ENCODE measurements at places on chromosomes 2 and 18.
A peak's percentile ranks its signal among the peaks of the same experiment; 100 is the strongest.

DNA sequence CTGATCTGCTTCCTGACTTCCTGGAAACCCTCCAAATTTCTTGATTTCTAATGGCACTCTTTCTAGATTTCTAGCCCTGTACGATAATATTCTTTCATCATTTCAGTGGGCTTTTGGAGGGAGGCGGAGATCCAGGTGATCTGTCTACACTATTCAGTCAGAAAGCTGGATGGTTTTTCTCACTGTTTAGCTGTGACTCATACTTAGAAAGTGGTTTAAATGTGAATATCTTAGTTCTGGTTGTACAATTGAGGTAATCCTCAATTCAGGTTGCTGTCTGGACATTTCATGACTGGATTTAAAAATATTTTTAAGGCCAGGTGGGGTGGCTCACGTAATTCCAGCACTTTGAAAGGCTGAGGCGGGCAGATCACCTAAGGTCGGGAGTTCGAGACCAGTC is 20.8 kb downstream of the SEH1L start:
- H3K4me3 ChIP-seq = no peak overlapping the region
- no peak overlapping the region for H3K27ac ChIP-seq
- no peaks in the 10 kb centered on the region for H3K27me3 ChIP-seq

GRCh38 chr18:44700652-44701051 is 20.0 kb downstream of the SETBP1 start:
- H3K27ac ChIP-seq = peak overlapping the region; percentile 63
- peak overlapping the region; percentile 30 for H3K4me3 ChIP-seq
- H3K4me1 ChIP-seq = peaks cover 32% of the 10 kb centered on the region
- no peaks in the 10 kb centered on the region for H3K36me3 ChIP-seq
- DNase-seq = no peak

DNA sequence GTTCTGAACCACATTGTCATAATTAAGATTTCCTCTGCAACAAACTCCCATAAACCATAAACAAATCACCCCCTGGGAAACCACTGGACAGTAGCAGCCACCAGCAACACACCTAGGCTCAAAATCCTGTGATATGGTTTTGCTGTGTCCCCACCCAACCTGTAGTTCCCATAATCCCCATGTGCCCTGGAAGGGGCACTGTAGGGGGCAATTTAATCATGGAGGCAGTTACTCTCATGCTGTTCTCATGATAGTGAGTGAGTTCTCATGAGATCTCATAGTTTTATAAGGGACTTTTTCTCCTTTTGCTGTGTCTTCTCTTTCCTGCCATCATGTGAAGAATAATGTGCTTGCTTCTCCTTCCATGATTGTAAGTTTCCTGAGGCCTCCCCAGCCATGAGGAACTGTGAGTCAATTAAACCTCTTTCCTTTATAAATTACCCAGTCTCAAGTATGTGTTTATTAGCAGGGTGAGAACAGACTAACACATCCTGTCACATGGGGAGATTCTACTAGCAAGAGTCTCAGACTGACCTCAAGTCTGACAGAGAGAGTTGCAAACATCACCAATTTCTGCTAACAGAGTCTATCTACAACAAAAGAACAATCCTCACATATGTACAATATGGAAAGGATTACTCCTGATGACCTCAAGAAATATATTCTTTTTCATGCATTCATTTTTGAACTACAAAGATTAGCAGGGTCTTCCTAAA is 182.6 kb downstream of the GRB14 start:
- no peaks in the 10 kb centered on the region for H3K36me3 ChIP-seq
- no peak overlapping the region for H3K27ac ChIP-seq
- no peaks in the 10 kb centered on the region for H3K27me3 ChIP-seq
- DNase-seq = no peak
- H3K4me1 ChIP-seq = no peaks in the 10 kb centered on the region

GRCh38 chr2:101736861-101737291 is 39.4 kb downstream of the MAP4K4 start:
- H3K36me3 ChIP-seq = no peaks in the 10 kb centered on the region
- H3K4me1 ChIP-seq = peaks cover 58% of the 10 kb centered on the region
- H3K27me3 ChIP-seq = no peaks in the 10 kb centered on the region

- no peak overlapping the region for H3K4me3 ChIP-seq
- H3K4me1 ChIP-seq = no peaks in the 10 kb centered on the region
- no peak for DNase-seq
- no peak overlapping the region for H3K27ac ChIP-seq
These were observed 54.5 kb upstream of the SPP2 start for GRCh38 chr2:233996000-233996399.

GRCh38 chr2:221518935-221519625 is 53.0 kb downstream of the EPHA4 start:
- no peak for DNase-seq
- H3K27me3 ChIP-seq = no peaks in the 10 kb centered on the region
- peaks cover 39% of the 10 kb centered on the region for H3K4me1 ChIP-seq
- no peaks in the 10 kb centered on the region for H3K36me3 ChIP-seq
- no peak overlapping the region for H3K4me3 ChIP-seq

GRCh38 chr18:22713511-22713910 is 219.6 kb upstream of the RBBP8 start:
- H3K4me3 ChIP-seq = no peak overlapping the region
- H3K4me1 ChIP-seq = peaks cover 30% of the 10 kb centered on the region
- H3K27me3 ChIP-seq = no peaks in the 10 kb centered on the region
- no peak overlapping the region for H3K27ac ChIP-seq
- DNase-seq = no peak

GRCh38 chr2:16882706-16883105 is 217.1 kb upstream of the CYRIA start:
- no peak overlapping the region for H3K4me3 ChIP-seq
- no peaks in the 10 kb centered on the region for H3K27me3 ChIP-seq
- DNase-seq = no peak

DNA sequence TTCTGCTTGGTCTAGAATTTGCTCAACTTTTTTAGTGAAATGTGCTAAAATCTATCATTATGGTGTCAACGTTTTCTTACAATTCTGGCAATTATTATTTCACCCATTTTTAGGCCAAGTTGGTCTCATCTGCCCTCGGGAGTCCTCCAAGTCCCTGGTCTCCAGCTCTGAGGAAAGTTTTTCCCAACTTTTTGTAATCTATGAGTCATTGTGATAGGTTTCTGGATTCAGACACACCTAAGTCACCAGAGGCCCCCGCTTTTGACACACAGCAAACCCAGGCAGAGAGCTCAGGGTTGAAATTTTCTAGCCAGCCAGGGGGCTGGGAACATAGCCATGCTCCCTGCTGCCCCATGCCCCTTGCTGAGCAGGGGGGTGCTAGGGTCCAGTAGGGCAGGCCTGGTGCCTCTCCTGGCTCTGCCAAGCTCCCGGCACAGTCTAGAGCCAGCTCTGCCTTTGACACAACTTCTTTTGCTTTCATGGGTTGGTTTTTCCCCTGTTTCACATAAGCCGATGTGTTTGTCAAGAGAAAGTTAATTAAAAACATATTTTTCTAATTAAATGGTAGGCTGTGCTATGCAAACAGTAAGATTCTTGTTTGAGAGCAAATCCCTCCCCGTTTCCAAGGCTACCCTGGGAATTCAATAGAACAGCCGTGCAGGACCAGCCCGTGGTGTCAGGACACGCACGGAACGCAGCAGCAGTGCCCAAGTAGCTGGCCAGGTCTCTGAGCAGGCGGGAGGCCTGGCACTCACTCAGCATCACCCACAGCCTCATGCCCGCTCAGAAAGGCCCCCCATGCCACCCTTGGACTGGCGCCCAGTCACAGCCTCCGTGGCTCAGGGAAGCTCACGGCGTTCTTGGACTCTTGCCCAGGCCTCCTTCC is 25.5 kb upstream of the SNED1 start:
- no peak overlapping the region for H3K27ac ChIP-seq
- no peak overlapping the region for H3K4me3 ChIP-seq

- H3K27ac ChIP-seq = no peak overlapping the region
- H3K4me1 ChIP-seq = no peaks in the 10 kb centered on the region
- no peaks in the 10 kb centered on the region for H3K36me3 ChIP-seq
These were observed 22.0 kb downstream of the MYL12B start for GRCh38 chr18:3283908-3284307.

GRCh38 chr2:134401081-134401497 is 147.2 kb downstream of the MGAT5 start:
- no peaks in the 10 kb centered on the region for H3K27me3 ChIP-seq
- peak overlapping the region; percentile 62 for H3K27ac ChIP-seq
- no peaks in the 10 kb centered on the region for H3K36me3 ChIP-seq

- peaks cover 27% of the 10 kb centered on the region for H3K36me3 ChIP-seq
- no peaks in the 10 kb centered on the region for H3K27me3 ChIP-seq
- no peak for DNase-seq
These were observed 33.0 kb downstream of the KCTD18 start for GRCh38 chr2:200476836-200477235.

GRCh38 chr2:69694894-69695849 is 46.8 kb upstream of the ANXA4 start:
- DNase-seq = no peak
- no peak overlapping the region for H3K27ac ChIP-seq
- H3K4me1 ChIP-seq = peaks cover 15% of the 10 kb centered on the region
- H3K4me3 ChIP-seq = peak overlapping the region; percentile 1
- no peaks in the 10 kb centered on the region for H3K27me3 ChIP-seq

GRCh38 chr2:221710744-221711143 is 138.6 kb upstream of the EPHA4 start:
- H3K4me1 ChIP-seq = no peaks in the 10 kb centered on the region
- H3K27ac ChIP-seq = no peak overlapping the region
- no peak for DNase-seq
- no peaks in the 10 kb centered on the region for H3K36me3 ChIP-seq
- H3K4me3 ChIP-seq = no peak overlapping the region

DNA sequence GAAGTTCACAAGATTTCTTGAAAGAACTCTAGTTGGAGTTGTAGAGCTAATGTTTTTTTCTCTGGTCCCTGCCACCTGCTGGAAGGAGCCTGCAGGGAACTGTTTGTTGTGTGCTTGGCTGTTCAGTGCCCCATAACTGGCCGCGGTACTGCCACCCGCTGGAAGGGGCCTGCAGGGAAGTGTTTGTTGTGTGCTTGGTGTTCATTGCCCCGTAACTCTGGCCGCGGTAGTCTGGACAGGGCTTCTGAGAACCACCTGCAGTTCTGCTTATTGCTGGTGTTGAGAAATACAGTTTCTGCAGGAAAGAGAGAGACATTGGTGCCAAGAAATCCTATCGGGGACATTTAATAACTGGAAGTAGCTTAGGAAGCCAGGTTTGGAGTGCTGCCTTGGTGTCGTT is 58.1 kb downstream of the AGAP1 start:
- H3K36me3 ChIP-seq = no peaks in the 10 kb centered on the region
- H3K27ac ChIP-seq = no peak overlapping the region
- no peak overlapping the region for H3K4me3 ChIP-seq

GRCh38 chr18:45276878-45277277 is 338.4 kb upstream of the SLC14A2 start:
- no peak overlapping the region for H3K4me3 ChIP-seq
- H3K27me3 ChIP-seq = no peaks in the 10 kb centered on the region
- H3K4me1 ChIP-seq = no peaks in the 10 kb centered on the region

GRCh38 chr2:136693966-136694365 is 71.4 kb upstream of the THSD7B start:
- no peaks in the 10 kb centered on the region for H3K27me3 ChIP-seq
- no peak overlapping the region for H3K4me3 ChIP-seq
- no peak for DNase-seq
- no peak overlapping the region for H3K27ac ChIP-seq
- no peaks in the 10 kb centered on the region for H3K36me3 ChIP-seq

GRCh38 chr2:25419678-25420242 is 78.0 kb upstream of the DNMT3A start:
- H3K27me3 ChIP-seq = no peaks in the 10 kb centered on the region
- H3K36me3 ChIP-seq = no peaks in the 10 kb centered on the region
- no peak overlapping the region for H3K27ac ChIP-seq

DNA sequence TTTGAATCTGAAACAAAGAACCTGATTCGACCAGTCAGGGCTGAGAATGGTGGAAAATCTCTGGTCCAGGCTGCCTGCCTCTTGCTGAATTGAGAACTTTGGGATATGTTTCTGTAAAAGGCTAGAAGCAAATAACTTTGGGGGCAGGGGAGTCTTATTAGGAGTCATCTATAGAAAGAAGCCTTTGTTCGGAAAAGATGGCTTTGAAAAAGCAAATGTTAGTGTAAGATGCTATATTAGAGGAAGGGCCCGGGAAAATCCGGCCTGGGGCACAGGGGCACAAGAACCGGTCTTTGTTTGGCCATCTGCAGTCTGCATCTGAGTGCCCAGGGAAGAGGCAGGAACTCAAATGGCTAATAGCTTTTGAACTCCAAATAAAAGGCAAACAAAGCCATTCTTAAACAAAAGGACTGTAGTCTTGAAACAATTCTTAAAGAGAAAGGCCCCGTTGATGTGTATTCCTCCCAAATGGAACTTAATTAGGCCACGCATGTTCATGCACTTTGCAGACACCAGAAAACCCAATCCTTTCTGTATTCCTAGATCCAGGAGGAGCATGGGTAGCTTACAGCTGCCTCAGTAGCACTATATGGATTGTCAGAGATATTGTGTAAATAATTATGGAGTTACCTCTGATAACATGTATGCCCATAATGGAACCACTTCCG is 180.0 kb upstream of the ARL4C start:
- no peak overlapping the region for H3K27ac ChIP-seq
- H3K36me3 ChIP-seq = no peaks in the 10 kb centered on the region
- DNase-seq = no peak
- H3K27me3 ChIP-seq = no peaks in the 10 kb centered on the region
- H3K4me3 ChIP-seq = no peak overlapping the region
- peaks cover 5% of the 10 kb centered on the region for H3K4me1 ChIP-seq

DNA sequence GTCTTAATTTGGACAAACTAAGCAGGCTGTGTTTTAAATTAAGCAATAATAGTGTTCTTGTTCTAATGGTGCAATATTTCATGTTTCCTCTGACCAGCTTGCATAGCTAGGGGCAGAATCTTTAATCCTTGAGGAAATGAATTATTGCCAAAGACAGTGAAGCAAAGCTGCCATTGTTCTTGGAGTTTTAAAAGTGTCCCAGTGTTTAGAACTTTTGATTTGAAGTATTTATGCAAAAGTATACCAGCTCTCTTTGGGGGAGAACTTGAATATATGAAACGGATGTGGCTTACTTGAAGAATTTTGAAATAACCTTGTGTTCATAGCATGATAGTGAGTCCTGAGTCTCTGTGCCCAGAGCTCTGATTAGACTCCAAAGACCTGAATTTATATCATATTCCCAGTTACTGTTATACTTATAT is 33.4 kb downstream of the ITGA6 start:
- H3K27me3 ChIP-seq = no peaks in the 10 kb centered on the region
- no peak overlapping the region for H3K4me3 ChIP-seq
- H3K4me1 ChIP-seq = no peaks in the 10 kb centered on the region
- H3K36me3 ChIP-seq = no peaks in the 10 kb centered on the region

- H3K36me3 ChIP-seq = peaks cover 29% of the 10 kb centered on the region
- H3K4me1 ChIP-seq = no peaks in the 10 kb centered on the region
- H3K4me3 ChIP-seq = no peak overlapping the region
- DNase-seq = no peak
- no peak overlapping the region for H3K27ac ChIP-seq
These were observed 19.6 kb downstream of the ZNF2 start for GRCh38 chr2:95185197-95185596.

DNA sequence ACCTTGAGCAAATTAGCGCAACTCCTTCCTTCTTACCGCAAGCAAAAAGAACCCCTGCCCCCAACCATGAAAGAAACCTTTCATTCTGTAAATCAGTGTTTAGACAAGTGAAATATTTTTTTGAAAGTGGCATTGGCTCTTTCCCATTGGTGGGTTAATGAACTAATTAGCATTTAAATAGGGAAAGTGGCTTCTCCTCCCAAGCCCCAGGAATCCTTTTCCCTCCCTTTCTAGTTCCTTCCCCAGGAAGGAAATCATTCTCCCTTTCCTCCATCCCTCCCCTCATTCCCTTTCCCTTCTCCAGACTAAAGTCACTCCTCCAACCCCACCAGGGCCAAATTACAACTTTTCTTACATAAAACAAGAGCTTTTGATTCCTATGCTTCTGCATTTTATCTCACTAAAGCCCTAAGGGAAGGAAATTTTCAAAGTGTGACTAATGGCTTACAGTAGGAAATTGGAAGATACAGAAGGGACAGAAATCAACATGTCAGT is 22.9 kb upstream of the TYMS start:
- no peaks in the 10 kb centered on the region for H3K27me3 ChIP-seq
- H3K4me3 ChIP-seq = no peak overlapping the region
- H3K36me3 ChIP-seq = no peaks in the 10 kb centered on the region
- no peak overlapping the region for H3K27ac ChIP-seq

Measured in thoracic aorta (tissue), 2 donors.